ENCODE measurements at places on chromosomes 3 and 15.
A peak's percentile ranks its signal among the peaks of the same experiment; 100 is the strongest.

GRCh38 chr15:50116477-50116876, 2.6 kb downstream of the ATP8B4 start:
- DNase-seq = peak; percentile 9

- no peak for DNase-seq
Measured at GRCh38 chr3:46238386-46238785, 3.9 kb upstream of the CCR3 start.

GRCh38 chr15:74785194-74786032, 3.5 kb downstream of the CSK start:
- DNase-seq = no peak

DNA sequence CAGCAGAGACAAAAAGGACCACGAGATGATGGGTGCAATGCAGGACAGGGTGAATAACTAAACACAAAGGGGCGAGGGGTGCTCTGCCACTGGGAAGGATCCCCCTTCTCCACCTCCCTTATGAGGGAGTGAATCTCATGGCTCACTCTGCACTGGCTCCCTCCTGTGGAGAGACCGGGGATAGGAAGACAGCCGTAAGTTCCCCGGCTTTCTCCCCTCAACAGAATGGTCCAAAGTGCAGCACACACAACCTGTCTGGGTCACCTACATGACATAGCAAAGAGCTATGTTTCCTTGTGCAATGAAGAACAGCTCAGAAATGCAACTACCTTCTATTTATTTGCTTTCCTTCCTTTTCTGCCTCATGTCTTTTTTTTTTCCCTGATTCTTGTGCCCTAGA, 7.8 kb upstream of the ACSBG1 start:
- DNase-seq = no peak

- DNase-seq = peak; percentile 98
Measured at GRCh38 chr15:69760890-69761568, 308.4 kb downstream of the RPLP1 start.

DNA sequence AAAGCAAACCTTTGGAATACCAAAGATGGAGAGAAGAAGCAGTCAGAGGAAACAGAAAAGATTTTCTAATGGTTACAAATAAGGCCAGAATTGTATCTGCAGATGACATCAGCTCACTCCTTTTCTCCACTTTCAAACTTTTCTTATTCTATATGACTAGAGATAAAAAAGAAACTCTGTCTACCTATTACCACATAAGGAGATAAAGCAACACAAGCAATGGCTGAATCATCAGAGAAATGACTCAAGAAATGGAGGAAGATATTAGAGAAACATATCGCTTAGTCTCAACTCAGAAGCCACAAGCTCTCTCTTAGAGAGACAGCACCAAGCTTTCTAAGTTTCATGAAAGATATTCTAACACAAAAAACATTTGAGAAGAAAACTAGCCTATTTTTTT, 784.0 kb downstream of the ZPLD1 start:
- peak; percentile 63 for DNase-seq

GRCh38 chr3:8482960-8483665, 18.5 kb upstream of the LMCD1 start:
- peak; percentile 96 for DNase-seq

DNA sequence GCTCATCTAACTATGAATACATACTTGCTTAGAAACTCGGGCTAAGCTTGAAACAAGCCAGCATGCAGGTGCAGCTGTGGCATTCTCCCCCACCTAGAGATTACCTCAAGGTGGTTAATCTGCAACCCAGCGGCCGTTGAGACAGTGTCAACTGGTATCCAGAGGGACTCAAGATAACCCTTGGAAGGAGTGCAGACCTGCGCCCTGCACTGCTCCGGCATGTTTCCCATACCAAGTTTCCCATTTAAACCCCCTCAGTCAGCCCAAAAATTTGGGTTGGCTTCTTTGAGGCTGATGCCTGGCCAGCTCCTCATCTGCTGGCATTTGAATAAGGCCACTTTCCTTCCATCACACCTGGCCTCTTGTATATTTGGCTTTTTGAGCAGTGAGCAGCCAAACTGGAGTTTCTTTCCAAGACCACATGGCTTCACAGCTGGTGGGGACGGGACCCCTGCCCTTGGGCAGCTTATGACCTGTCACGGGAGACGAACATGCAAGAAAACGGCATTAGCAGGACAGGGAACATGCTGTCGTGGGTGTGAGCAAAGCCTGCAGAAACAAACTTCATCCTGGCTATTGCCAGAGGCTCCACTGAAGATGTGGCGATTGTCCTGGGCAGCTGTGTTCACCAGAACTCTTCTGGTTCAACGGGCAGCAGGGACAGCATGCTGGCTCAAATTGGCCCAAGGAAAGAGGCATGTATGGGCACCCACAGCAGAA, 98.2 kb downstream of the PLXNA1 start:
- DNase-seq = no peak

DNA sequence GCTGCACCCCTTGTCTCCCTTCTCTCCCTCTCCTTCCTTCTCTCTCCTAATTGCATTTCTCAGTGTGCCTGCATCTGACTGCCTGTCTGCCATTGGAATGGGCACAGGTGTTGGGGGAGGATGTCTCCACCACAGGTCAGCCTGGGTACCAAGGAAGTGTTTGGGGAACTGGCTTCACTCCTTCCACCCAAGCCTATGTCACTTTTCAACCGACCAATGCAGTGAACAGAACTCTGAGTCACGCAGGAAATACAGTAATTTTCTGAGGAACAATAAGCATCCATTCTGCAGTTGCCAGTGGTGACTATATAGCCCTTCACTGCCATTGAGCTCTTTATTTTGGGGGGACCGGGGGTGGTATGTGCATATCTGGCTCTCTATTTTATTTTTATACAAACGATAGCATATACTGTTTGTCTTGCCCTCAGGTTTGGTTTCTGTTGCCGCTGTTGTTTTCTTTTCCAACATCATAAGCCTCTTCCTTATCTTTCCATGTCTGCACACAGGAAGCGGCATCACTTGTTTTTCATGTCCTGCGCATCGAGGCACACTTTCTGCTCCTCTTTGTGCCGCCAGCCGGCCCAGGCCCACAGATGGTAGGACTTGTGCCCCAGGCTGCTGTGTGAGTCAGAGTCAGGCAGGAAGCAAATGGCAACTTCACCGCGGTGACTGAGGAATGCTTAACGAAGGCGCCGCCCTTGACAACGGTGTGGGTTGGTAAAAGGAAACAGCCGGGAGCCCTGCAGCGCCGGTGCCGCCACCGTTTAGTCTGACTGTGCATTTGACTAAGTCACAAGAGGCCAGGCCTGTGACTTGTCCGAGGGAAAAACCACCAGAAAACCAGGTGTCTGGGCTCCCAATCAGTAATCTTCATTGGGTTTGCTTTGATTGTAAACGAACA, 21.1 kb upstream of the CDCP1 start:
- DNase-seq = peak; percentile 96

DNA sequence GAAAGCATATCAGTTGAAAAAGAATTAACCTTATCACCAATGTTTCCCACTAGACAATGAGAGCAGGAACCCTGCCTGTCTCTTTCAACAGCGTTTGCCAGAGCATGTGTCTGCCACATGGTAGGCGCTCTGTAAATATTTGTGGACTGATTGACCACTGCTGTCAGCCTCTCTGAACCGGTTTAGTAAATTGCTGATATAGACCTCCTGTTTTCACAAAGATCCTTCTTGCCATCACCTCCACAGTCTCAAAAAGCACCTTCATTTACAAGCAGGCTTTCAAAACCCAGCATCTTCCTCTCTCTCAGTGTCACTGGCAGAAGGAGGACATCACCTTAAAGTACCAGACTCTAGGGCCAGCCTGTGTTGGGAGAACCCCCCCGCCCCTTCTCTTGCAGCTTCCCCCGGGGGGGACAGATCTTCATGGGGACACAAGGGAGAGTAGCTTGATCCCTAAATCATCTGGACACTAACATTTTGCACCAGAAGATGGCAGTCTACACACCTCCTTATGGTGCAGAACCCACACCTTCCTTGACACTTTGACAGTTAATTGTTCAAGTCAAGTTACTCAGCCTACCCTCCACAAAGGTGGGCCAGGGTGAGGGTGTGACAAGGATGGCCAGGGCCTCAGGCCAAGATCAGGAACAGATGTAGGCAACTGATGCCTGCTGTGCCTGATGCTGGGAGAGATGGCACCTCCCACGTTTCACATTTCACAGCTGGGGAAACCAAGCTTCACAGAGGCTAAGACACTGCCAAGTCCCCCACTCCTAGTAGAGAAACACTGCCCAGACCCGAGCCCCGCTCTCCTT, 37.8 kb upstream of the USP3 start:
- DNase-seq = peak; percentile 70

GRCh38 chr15:95565690-95566089, 764.8 kb upstream of the NR2F2 start:
- no peak for DNase-seq

- no peak for DNase-seq
Measured at GRCh38 chr15:67777773-67778172, 47.5 kb upstream of the SKOR1 start.

GRCh38 chr15:77221708-77222107, 150.8 kb upstream of the TSPAN3 start:
- DNase-seq = no peak

DNA sequence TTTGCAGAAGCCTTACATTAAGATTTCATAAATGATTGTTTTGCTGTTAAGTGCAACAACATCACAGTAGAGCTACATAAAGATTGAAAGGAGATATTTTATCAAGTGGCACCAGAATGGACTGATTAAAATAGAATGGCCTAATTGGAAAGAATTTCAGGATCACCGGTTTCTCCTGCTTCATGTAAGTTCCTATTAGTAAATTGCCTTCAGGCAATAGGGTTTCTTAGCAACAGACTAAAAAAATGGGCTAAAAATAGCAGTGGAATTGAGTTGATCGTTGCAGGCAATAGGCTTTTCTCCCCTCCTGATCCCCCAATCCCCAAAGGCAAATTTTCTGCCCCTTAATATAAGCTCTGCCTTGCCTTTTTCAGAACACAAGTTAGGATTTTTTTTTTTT, 917 bp downstream of the LNP1 start:
- peak; percentile 55 for DNase-seq

GRCh38 chr3:103227651-103228050, 792.8 kb downstream of the ZPLD1 start:
- DNase-seq = no peak

GRCh38 chr3:183117056-183117455, 17.8 kb upstream of the MCCC1 start:
- DNase-seq = no peak

DNA sequence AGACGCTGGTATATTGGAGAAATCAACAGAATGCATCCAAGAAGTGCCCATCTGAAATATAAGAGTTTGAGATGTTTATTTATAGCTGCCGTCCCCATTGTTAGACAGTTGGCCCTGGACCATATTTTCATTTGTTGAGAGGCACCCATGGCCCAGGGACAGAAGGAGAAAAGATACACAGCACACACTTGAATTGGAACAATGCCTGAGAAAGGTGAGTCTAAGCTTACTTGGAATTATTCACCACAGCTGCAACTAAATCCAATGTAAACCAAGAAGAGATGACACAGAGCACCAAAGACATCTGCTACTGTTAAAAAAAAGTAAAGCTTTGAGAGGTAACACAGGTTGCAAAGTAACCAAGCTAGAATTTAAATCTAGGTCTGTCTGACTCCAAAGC, 525.5 kb upstream of the NAALADL2 start:
- no peak for DNase-seq

DNA sequence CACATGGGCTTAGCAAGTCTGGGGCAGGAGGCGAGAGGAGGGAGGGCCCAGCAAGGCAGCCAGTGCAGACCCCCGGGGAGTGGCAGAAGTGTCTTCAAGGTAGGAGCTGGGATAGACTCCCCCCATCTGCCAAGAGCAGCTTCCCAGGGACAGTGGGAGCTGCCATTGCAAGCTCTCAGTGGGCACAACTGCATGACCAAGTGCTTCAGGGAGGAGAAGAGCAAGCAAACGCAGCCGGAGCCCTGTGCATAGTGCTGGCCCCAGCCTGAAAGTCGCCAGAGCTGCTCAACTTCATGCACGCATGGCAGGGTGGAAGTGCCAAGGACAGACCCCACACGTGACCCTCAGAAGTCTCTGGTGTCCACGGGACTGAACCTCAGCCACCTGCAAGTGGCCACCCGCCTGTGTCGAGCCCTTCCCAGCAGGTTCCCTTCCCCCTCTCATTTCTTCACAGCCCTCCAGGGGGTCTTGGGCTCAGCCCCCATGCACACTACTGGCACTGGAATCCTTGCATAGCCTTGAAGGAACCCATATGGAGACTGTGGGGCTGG, 89.4 kb downstream of the PLXNA1 start:
- no peak for DNase-seq

- DNase-seq = no peak
Measured at GRCh38 chr15:76972389-76973361, 22.3 kb upstream of the PSTPIP1 start.

Data from astrocyte of the spinal cord (primary cell).